Activated T-helper 1 cell treated with anti-CD3 and anti-CD28 coated beads, Interleukin-12 subunit alpha, Interleukin-12 subunit beta, Interleukin-2, Interleukin-4 antibody, amounts not matched to agents 30 ng/mL and 10 ng/mL and 1 ng/mL, durations not matched to agents 14 hours and 24 hours and 36 hours (primary cell): ENCODE measurements at places on chromosomes 11 and 22. TPM values are rescaled to one million over a fixed set of nuclear protein-coding genes. Genes with fewer than 3 reads are reported as not detected.

DNA sequence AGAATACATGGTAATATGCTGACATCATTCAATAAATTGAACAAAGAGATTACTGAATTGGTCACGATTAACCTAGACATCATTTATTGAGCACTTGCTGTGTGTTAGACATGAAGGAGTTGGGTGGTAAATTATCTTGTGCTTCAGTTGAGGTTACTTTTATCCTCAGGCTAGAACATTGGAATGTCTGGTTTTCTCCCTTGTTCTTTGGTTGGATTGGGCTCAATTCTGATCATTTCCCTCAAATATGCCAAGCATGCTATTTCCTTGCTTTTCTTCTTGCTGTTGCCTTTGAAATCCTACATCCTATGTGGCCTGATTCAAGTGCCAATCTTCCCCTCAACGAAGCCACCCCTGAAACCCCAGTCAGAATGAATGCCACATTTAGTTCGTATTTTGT lies 65.8 kb downstream of the DEUP1 start:
- no peak for DNase-seq

The HNRNPUL2 gene
- 53.0 and 55.2 TPM in 2 replicates for total RNA-seq

DNA sequence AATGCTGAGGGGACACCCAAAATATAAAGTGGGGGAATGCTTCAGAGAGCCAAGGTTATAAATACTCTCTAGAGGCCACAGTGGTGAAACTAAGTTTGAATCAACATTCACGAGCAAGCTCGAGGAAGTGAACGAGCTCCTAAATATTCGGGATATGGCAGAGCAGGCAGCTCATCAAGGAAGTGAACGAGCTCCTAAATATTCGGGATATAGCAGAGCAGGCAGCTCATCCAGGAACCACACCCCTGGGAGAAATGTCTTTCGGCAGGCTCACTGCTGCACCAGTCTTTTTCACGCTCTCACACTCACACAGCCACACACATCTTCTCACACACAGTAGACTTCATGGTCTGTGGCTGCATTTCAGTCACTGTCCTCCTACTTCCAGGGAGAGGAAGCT lies 787.5 kb downstream of the OPCML start:
- no peak for DNase-seq

DNA sequence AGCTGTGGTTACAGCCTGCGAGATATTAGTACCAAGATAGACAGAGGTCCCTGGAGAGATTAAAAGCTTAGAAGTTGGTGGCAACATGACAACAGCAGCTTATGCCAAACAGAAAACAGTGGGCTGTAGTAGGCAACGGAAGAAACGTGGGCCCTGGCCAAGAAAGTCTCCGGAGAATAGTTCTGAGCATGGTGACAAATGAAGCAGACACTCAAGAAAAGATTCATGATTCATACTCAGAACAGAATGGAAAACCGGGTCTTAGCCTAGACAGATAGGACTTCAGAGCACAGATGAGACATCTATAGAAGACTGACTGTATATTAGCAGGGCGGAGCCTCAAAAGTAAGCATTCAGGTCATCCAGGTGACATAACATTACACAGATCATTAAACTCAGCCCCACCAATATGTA lies 727.4 kb downstream of the ETS1 start:
- DNase-seq: no peak

- DNase-seq: no peak
Observed at GRCh38 chr11:119906376-119906775, 177.4 kb upstream of the NECTIN1 start.

DNA sequence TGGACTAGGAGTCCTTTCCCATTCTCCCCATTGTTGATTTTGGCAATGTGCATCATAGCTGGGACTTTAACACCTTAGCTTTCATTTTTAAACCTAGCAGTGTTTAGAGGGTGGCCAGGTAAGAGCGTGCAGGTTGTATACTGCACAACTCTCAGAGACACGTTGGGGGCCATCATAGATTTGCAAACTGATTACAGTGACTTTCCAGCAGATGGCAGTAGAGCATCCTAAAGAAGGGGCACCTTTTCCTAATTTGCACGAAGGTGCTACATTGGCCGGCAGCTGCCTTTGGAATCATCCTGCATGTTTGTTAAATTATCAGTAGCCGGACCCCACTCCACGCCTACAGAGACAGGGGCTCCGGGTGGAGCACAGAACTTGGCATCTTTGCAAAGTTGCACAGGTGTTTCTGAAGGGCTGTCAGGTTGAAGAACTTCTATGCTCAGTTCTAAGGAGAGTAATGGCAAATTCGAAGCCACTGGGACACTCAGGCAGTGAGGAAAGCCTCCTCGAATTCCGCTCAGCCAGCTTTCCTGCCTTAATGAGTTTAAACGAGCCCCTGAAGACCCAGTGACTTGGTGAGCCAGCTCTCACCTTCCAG lies 7.7 kb downstream of the LHFPL7 start:
- DNase-seq: peak; percentile 31

GRCh38 chr11:2943711-2944118 lies 14.5 kb upstream of the PHLDA2 start:
- no peak for DNase-seq

DNA sequence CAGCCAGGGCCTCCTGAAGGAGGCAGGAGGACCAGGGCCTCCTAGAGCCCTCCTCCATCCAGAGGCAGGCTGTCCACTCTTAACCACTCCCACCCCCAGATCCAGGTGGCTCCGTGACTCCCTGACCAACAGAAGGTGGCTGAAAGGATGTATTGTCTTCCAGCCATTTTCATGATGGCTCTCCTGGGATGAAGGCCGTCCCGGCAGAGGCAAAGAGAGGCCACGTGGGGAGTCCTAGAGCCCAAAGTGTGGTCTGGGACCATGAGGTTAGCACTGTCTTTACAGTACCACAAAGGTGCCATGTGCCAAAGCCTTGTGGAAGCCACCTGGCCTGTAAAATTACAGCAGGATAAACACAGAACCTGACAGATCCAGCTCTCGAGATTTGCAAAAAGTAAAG lies 42.3 kb downstream of the DUSP8 start:
- DNase-seq: no peak

- no peak for DNase-seq
Observed at GRCh38 chr22:27212617-27213177, 555.3 kb downstream of the MIAT start.
